ENCODE measurements at places on chromosomes 11 and 22.
A peak's percentile ranks its signal among the peaks of the same experiment; 100 is the strongest.

DNA sequence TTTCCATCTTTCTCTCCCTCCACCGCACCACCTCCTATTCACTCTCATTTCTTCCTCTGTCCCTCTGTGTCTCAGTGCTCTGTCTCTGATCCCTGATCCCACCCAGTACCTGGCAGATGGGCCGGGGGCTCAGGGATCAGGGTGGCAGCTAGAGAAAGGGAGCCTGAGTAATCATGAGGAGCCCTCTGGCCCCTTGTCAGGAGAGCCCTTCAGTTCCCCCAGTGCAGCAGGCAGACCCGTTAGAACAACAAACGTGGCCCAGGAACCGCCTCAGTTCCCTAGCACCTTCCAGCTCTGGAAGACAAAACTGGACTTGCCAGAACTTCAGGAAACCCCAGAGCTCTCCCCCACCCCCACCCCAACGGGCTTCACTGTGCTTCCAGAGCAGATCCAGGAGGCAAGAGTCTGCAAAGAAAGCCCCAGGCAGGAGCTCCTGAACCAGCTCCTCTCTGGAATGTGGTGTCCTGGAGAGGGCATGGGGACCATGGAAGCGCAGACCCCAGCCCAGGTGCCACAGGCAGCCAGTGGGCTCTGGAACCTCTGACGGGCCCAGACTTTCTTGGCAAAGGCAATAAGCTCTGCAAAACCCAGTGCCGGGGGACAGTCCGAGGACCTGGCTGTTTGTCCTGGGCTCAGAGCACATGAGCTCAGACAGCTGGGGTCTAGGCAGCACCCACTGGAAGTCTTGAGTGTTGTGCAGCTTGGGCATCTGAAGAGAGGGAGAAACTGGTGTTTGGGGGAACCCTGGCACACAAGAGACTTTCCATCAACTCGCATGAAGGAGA is 43.2 kb downstream of the LMO1 start:
- DNase-seq = no peak

GRCh38 chr11:123344790-123345357 is 85.2 kb upstream of the GRAMD1B start:
- no peak for DNase-seq

DNA sequence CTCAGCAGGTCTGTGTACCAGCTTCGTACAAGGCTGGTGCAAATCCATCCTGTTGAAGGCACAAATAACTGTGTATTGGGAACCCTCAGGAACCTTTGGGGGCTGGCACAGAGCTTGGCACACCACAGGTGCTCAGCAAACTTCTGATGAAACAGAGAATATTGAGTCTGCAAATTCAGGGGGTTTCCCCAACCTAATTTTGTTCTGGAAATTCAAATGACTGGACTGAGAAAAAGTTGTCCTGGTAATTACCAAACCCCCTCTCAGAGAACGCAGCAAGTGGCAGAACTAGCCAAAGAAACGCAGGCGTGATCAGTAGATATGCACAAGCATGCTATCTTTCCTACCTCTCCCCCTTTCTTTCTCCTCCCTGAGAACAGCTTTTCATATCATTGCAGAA is 47.6 kb downstream of the LIF start:
- no peak for DNase-seq

GRCh38 chr22:19941365-19942082 is at the start of the genes COMT and TXNRD2:
COMT (plus strand) TSS chr22:19941772; CDS start chr22:19962527, 20,755 bp downstream.
TXNRD2 (minus strand) TSS chr22:19941818; CDS start chr22:19941803, 15 bp downstream.
- DNase-seq = peak; percentile 37

GRCh38 chr11:33847251-33847650 is 44.6 kb downstream of the LMO2 start:
- DNase-seq = no peak

DNA sequence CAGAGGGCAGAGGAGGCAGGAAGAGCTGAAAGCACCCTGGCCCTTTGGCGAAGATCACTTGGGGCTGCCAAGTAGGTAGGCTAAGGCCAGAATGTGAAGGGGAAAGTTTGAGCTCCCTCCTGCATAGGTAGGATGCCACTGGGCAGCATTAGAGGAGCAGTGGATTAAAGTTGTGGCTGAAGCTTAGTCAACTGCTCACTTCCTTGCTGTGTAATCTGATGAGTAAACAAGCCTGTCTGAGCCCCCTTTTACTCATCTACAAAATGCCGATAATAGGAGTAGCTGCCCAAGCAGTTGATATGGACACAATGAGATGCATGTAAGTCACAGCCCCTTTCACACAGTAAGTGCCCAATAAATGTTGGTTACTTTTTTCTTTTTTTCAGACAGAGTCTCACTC is 216.4 kb downstream of the MN1 start:
- no peak for DNase-seq

- DNase-seq = peak; percentile 14
Observed at GRCh38 chr11:3153291-3153861, 11.7 kb downstream of the OSBPL5 start.

DNA sequence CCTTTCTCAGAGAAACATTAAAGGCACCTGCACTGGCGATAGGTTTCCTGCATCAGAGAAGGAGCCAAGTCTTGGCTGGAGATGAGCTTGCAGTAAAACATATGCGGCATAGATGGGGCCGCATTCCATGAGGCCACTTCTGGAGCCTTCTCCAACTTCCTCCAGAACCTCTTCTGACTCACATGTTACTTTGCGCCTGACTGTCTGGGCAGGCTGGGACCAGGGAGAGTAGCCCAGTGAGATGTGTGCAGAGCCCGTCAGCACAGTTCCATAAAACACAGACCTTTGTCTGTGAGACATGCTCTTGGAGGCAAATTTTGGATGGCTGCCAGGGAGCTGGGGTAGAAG is 55.4 kb upstream of the BID start:
- no peak for DNase-seq

DNA sequence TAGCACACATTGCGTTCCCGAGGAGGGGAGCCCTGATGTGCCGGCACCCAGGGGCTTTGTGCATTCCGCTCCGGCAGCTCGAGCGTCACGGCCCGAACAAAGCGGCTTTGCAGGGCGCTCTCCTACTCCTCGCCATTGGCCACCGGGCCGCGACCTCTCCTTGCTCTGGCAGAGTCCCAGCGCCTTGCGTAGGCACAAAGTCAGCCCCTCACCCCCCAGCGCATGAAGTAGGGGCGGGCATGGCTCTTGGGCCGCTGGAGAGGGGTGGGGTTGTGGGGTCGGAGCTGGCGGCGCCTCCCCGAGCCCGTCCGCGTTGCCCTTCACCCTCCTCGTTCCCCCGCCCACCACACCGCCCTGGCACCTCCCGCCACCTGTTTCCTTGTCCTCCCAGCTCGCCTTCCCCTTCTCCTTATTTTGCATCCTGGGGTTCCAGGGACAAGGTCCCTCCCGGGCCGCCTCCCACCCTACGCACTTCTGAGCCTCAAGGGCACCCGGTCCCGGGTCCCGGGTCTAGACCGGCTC is 753 bp upstream of the PPARA start:
- peak; percentile 39 for DNase-seq

DNA sequence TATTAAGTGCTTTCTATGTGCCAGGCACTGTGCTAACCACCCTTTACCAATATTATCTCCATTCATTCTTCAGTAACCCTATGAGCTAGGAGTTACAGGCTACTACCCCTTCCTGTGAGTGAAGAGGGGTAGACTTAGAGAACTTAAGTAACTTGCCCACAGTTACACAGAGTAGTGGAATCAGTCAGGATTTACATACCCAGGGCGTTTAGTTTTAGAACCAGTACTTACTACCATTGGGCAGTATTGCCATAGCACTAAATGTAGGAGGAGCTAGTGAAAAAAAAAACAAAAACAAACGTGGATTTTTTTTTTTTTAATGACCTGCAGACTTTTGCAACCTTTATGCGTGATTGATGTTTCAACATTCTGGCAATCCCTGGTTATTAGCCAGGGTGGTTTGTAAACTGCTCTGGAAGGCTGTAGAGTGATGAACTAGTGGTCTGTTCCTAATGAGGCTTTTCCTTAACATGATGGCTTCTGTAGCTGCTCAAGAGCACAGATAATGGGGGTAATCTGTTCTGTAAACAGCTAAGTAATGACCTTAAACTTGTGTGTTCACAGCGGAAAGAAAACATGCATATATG is 11.4 kb downstream of the TBCEL start:
- no peak for DNase-seq

DNA sequence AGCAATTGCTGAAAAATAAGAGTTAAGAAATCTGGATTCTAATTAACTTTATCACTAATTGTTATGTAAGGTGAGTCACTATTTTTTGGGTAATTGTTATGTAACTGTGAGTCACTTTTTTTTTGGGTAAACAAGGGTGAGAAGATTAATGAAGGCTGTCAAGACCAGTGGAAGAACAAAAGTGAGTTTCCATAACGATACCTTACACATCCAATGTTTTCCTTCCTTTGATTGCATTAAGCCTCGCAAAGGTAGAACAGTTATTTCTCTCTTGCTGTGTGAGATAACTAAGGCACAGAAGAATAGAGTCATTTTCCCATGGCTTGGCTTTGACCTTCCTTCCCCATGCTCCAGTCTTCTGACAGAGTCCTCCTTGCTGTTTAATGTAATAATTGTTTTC is 374.7 kb downstream of the DDX10 start:
- DNase-seq = no peak

DNA sequence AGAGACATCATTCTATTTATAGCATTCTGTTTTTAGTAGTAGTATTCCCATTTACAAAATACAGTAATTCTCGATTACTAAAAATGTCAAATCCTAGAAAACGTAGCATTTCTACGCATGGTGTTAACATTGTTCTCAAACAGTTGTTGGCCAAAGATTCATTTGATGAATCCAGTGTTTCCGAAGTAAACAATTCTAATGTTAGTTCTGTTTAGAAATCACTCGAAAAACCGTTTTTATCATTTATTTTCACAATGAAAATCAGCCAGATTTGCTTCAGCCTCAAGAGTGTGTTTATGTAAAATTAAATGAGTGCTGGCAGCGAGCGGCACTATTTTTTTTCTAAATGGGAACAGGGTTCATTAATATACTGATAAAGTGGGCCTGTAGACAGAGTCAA is 7.1 kb downstream of the MS4A18 start:
- no peak for DNase-seq

DNA sequence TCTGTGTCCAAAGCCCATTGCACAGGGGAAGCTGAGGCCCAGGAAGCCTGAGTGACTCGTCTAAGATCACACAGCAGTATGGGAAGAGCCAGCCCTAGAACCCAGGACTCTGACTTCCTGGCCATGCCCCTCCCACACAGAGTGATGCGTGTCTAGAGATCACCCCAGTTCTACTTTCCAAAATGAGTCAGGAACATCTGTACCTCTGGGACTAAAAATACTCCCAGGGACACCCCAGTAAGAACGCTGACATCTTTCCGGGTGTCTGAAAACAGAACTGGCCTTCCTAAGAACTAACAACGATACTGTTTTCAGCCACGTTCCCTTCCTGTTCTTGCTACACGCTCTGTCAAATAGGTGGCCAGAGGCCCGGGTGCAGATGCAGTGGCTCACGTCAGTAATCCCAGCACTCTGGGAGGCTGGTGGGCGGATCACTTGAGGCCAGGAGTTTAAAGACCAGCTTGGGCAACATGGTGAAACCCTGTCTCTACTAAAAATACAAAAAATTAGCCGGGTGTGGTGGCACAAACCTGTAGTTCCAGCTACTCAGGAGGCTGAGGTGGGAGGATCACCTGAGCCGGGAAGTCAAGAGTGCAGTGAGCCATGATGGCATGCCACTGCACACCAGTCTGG is 21.7 kb upstream of the PDGFB start:
- no peak for DNase-seq

DNA sequence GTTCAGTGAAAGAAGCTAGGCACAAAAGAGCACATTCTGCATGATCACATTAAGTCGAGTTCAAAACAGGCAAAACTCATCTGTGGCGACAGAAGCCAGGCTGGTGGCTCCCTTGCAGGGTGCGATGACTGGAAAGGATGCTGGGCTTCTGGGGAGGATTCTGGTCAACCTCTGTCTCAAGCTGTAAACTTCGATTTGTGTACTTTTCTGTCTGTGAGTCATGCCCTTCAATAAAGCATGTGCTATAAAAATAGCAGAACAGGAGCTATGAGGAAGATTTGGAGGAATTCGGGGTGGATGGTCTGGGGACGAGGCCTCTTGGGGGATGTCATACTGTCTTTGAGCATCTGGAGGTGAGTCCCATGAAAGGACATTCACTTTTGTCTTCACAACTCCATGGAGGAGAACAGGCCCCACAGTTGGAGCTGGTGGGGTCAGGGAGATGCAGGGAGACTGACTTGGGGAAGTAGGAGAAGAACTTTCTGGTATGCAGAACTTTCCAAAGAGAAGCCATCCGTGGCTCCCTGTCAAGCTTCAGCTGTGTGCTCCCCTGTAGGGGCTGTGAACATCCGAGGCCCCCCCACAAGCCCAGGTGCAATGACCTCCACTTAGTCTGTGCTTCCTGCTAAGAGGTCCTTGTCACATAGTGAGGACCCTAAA is 77.8 kb upstream of the LINC01488 start:
- no peak for DNase-seq

DNA sequence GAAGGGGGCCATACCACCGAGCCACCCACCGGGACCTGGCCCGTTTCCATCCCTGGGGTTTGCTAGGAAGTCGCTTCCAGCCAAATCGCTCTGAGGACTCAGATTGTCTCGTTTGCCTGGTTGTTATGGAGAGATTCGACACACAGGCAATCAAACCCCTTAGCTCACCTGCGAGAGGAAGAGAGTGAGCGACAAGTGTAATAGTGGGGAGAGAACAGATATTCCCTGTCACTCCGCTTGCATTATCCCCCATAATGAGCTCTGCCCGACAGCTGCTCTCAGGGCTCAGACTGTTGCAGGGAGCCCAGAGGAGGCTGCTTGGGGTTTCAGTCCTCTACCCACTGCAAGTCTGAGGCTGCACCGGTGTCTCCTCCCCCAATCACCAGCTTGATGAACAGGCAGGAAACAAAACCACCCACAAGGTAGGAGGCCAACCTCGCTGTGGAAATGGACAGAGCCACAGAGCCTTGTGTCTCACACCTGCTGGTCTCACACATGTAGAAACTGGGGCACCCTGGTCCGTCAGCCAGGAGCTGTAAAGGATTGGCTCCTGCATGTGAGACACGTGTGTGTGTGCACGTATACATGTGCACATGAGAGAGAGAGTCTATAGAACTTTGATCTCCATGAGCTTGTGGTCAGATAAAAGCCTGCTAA is 351.1 kb downstream of the BUD13 start:
- peak; percentile 69 for DNase-seq

GRCh38 chr11:115579181-115579825 is 75.1 kb upstream of the CADM1 start:
- no peak for DNase-seq

- no peak for DNase-seq
Observed at GRCh38 chr22:39349967-39350726, at the start of gene SYNGR1. SYNGR1 (plus strand) TSS chr22:39349991; CDS start chr22:39350011, 20 bp downstream.

- no peak for DNase-seq
Observed at GRCh38 chr11:119347242-119347641, 737 bp upstream of the MFRP start.

DNA sequence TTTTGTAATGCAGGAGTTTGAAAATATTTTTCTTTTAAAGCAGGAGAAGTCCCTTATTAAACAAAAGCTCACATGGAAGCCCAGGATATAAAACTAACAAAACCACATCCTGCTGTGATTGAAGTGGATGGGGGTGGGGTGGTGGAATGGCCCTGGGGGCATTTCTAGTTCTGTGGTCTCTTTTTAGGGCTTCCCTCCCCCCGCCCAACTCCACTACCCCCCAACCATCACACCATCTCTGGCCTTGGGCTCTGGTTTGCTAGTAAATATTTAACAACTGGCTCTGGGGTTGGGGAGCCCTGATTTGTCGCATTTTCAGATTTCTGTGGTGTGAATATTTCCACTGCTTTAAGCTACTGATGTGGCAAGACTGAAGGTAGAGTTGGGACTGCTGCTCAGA is 279.6 kb upstream of the PLET1 start:
- no peak for DNase-seq

Measured in SW480 (cell line).